ENCODE measurements at places on chromosomes 3 and 15. TPM values are rescaled to one million over a fixed set of nuclear protein-coding genes. Genes with fewer than 3 reads are reported as not detected.

DNA sequence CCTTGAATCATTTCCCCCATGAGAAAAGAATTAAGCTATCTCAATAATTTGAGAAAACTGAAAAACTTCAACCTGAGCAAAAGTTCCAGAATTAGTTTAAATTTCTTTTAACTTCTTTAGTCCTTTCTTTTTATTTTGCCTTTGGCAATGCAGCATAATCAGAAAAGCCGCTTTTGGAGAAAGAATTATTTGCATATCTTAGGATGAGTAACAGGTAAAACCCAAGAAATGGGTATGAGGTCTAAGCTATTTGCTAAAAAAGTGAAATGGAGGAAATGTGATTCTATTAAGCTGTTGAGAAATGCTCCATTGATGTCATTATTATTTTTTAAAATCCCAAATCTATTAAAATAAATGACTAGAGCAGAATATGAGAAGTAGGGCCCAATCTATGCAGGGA, 1238.3 kb upstream of the GBE1 start:
- DNase-seq: no peak

DNA sequence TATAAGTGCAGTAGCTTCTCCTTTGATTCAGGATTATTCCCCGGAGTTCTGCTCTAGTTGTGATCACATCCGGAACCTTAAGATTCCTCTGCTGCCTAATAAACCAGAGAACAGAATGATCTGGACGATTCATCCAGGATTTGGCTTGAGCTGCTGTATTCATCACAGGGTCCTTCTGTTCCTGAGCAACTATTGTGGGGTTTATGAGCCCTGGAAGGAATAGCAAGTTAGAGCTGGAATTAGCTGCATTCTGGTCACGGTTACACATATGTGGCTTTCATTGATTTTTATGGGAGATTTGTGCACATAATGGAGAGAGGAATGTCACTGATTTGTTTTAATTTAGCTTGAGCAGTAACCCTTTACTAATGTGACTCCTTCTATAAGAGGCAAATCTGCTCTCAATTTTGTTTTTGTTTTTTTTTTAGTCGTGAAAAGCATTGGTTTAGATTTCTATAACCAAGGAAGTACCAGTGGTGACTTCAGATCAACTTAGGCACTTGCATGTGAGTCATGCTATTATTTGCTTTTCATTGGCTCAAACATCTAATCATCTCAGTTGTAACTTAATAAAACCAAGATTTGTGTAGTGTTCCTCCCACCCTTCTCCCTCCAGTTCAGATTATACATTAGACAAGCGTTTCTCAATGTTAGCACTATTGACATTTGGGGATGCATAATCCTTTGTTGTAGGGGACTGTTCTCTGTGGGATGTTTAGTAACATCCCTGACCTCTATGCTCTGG, 148.5 kb downstream of the OTOL1 start:
- no peak for DNase-seq

DNA sequence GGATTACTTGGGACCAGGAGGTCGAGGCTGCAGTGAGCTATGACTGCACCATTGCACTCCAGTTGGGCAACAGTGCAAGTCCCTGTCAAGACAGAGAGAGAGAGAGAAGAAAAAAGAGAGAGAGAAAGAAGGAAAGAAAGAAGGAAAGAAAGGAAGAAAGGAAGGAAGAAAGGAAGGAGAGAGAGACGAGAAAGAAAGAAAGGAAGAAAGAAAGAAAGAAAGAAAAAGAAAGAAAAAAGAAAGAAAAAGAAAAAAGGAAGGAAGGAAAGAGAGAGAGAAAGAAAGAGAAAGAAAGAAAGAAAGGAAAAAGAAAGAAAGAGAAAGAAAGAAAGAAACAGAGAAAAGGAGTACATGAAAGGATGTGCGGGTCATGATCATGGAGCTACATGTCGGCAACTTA, 80.2 kb downstream of the ATP13A4 start:
- DNase-seq: no peak

DNA sequence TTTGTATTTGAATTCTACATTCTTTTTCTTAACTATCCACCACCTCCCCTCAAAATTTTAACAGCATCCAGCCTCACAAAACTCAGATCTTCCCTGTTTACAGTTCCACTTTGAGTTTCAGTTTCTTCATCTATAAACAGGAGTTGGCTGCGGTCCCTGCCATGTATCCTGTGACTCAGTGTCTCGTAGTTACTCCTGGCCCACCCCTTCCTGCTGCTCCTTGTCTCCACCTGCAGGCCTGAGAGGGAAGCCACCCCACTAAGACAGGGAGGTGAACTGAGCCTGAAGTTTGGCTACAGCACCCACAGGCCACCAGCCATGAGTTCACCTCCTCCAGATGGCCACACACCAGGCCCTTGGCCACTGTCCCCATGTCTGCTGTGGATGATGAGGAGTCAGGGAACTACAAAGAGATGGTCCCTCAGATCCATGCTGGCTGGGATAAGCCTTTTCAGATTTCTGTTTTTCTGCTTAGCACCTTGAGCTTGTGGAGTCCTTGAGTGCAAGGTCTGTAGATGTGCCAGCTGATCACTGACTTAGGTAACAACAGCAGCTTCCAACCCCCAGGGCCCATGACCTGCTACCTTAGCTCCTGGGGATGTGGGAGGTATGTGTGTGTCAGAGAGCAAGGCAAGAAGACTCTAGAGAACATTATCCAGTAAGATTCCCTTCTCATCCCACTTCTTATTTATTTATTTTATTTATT, 37.5 kb downstream of the CD86 start:
- DNase-seq: no peak

- DNase-seq: peak; percentile 72
Observed at GRCh38 chr3:33787328-33788009, 11.0 kb upstream of the PDCD6IP start.

- DNase-seq: no peak
Observed at GRCh38 chr3:23422517-23422851, 219.4 kb downstream of the UBE2E2 start.

DNA sequence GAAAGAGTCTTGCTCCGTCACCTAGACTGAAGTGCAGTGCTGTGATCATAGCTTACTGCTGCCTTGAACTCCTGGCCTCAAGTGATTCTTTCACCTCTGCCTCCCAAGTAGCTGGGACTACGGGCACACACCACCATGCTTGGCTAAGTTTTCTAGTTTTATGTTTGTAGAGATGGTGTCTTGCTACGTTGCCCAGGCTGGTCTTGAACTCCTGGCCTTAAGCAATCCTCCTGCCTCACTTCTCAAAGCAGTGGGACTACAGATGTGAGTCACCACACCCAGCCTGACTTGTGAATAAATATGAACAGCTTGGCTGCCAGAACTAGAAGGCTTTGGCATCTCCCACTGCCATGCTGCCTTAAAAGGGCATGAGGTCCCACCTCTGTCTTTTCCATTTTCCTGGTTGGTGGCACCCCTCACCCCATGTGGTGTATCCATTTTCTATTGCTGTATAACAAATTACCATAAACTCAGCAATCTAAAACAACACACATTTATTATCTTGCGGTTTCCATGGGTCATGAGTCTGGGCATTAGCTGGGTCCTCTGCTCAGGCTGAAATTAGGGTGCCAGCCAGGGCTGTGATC, 44.3 kb downstream of the PTPRG start:
- no peak for DNase-seq

GRCh38 chr3:128650096-128651050, at the start of gene RPN1:
TSS of gene RPN1 (minus strand) at chr3:128650818. CDS start at chr3:128650800, 18 bp downstream.
- DNase-seq: peak; percentile 94

DNA sequence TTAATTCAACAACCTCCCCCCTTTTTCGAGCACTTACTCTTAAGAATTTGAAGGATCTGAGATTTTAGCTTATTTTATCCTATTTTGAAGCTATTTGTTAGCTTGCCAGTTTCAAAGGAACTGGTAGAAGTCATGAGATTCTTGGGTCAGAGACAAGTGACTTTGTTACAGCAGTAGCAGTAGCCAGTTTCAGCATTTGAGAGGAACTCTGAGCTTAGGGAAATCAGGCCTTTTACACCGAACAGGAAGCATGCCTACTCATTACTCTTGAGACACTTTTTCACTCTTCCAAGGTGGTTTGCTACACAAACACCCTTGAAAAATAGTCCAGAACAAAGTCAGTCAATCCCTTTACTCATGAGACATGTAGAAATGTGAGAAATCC, 24.5 kb upstream of the TM4SF1 start:
- DNase-seq: no peak

- no peak for DNase-seq
Observed at GRCh38 chr3:65831733-65832425, 206.8 kb downstream of the MAGI1 start.

- DNase-seq: no peak
Observed at GRCh38 chr15:101613130-101614000, 38.8 kb downstream of the TM2D3 start.

DNA sequence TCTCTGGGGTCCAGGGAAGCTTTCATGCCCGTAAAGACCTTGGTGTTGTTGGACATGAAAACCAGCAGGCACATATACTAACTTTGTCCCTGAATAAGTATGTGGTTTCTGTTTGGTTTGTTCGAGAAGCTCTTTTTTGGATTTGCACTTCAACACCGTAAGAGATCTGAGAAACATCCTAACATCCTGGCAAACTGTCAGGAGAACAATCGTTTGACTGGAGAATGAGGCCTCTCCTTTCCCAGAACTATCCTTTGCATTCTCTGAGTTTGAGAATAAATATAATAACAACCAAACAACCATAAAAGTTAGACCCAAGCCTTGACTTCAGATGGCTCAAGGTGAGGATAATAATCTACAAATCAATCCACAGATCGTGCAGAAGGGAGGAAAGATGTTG, 230.4 kb upstream of the WNT5A start:
- no peak for DNase-seq

- no peak for DNase-seq
Observed at GRCh38 chr3:194405766-194406165, 6.7 kb upstream of the GP5 start.

ISLR2 gene
- total RNA-seq: 0.59 TPM

KCNH8 gene
- 1.2 TPM for total RNA-seq

RHCG gene
- 22.4 TPM for total RNA-seq

C3orf85 gene
- total RNA-seq: 2.3 TPM

PLIN1 gene
- total RNA-seq: 0.58 TPM

REC114 gene
- not detected for total RNA-seq

Measured in type B pancreatic cell (in vitro differentiated cells).